Activated naive CD4-positive, alpha-beta T cell treated with anti-CD3 and anti-CD28 coated beads, Interleukin-2, amount 50 U/mL, for 72 hours (primary cell): ENCODE measurements at places on chromosomes 5 and 9.

DNA sequence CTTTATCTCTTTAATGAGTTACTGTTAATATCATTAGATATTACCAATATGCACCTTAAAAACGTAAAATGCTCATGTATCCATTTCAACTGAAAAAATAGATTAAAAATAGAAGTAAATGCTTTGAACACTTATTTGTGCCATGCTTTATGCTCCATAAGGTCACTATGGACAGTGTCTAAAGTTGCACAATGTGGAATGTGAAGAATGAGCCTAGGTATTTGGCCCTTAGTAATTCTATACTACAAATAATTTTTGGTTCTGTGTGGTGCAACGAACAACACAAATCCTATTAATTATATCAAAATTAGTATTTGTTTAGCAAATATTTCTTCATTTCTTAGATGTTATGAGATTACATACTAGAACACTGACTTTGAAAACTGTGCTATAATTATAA, 469.9 kb upstream of the TUSC1 start:
- DNase-seq, result no peak

DNA sequence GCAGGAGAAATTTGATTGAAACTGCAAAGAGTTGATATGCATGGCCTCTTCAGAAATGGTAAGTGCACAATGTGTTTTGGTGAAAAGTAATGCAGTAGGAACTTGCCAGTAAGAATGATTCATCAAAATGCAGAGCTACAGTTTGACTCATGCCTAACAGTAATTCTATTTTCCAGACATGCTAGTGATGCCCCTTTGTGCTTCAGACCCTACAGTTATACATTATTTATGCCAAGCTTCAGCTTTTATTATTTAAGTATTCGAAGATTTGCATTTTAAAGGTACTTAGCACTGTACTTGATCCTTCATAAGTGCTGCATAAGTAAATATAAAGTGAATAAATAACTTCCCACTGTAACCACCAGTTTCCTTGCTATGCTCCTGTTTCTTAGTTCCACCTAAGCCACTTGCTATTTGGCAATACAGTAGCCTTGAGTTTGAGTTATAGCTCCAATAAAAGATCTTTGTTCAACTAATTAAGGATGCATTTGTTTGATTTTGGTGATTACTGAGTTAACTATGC, 3.6 kb upstream of the SPATA31E1 start:
- DNase-seq, result no peak

GRCh38 chr9:34954225-34954624, 3.9 kb upstream of the PHF24 start:
- DNase-seq, result no peak

GRCh38 chr5:72817671-72818266, 1.3 kb downstream of the TNPO1 start:
- DNase-seq, result no peak

GRCh38 chr9:38352530-38353328, 39.8 kb upstream of the ALDH1B1 start:
- DNase-seq, result no peak

DNA sequence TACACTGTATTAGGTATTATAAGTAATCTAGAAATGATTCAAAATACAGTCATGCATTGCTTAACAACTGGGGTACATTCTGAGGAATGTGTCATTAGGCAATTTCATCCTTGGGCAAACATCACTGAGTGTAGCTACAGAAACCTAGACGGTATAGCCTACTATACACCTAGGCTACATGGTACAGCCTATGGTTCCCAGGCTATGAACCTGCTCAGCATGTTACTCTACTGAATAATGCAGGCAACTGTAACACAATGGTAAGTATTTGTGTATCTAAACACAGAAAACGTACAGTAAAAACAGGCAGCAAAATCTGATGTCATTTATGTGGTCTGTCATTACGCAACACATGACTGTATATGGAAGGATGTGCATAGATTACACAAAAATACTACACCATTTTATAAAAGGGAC, 96.8 kb downstream of the RAPGEF6 start:
- DNase-seq, result no peak

- DNase-seq, result no peak
Measured at GRCh38 chr5:52668544-52669185, 119.1 kb upstream of the ITGA1 start.

GRCh38 chr5:6187501-6187900, 190.8 kb downstream of the MED10 start:
- DNase-seq, result no peak

- no peak for DNase-seq
Measured at GRCh38 chr9:14366076-14366475, 52.1 kb upstream of the NFIB start.

DNA sequence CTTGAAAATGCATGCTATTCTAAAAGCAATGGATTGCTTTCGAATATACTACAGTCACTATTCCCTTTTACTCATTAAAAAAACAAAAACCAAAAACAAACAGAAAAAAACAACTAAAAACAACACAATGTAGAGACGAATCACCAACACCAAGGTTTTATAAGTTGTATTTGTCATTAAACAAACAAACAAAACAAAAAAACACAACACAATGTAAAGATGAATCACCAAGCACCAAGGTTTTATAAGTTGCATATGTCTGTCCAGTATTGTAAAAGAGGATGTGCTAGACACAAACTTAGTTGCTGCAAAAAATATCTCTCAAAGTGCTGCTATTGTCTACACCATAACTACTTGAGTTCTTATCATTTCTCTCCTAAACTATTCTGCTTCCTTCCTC, 1269.2 kb downstream of the EFNA5 start:
- DNase-seq, result no peak
